ENCODE measurements at places on chromosomes 2 and 18.

DNA sequence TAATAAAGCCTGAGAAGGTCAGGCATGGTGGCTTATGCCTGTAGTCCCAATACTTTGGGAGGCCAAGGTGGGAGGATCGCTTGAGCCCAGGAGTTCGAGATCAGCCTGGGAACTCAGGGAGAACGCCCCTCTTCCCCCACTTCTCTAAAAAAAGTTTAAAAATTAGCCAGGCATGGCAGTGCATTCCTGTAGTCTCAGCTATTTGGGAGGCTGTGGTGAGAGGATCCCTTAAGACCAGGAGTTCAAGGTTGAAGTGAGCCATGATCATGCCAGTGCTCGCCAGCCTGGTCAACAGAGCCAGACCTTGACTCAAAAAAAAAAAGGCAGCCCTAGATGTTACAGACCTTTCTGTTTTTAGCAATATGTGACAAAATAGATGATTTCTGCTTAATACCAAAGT, 83.4 kb downstream of the AP1S3 start:
- DNase-seq = no peak

GRCh38 chr2:11963966-11964365, 217.5 kb downstream of the LPIN1 start:
- DNase-seq = no peak

GRCh38 chr2:183709829-183710228, 585.6 kb downstream of the NUP35 start:
- DNase-seq = no peak

GRCh38 chr2:182228073-182228473, 198.8 kb downstream of the PDE1A start:
- DNase-seq = no peak

GRCh38 chr2:178870703-178871102, 63.5 kb upstream of the TTN start:
- DNase-seq = no peak

- DNase-seq = no peak
Observed at GRCh38 chr18:46485675-46486194, 171.3 kb downstream of the LOXHD1 start.

- DNase-seq = no peak
Observed at GRCh38 chr2:217979151-217979811, 23.5 kb downstream of the TNS1 start.

DNA sequence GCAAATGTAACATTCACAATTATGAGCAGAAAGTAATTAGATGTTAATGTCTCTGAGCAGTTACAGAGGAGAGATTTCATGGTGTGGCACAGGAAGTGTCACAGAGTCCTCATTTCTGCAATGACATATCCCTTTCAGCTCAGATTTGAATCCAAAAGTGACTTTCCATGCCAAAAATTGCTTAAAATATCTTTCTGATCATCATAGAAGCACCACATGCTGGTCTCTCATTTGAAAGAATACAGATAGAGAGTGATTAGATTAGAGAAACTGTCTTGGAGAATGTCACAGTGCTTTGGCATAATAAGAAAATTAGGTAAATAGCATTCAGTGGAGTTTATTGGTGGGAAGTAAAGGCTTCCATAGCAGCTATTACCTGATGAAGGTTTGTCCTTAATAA, 383.4 kb upstream of the CDH2 start:
- DNase-seq = no peak

GRCh38 chr2:24577481-24577880, 86.4 kb downstream of the NCOA1 start:
- DNase-seq = no peak

GRCh38 chr18:2513616-2514015, 57.7 kb downstream of the METTL4 start:
- DNase-seq = no peak

- no peak for DNase-seq
Observed at GRCh38 chr2:183477296-183477695, 353.1 kb downstream of the NUP35 start.

GRCh38 chr2:228131833-228132232, 49.7 kb downstream of the SPHKAP start:
- no peak for DNase-seq

- DNase-seq = no peak
Observed at GRCh38 chr2:186612555-186613440, 22.9 kb downstream of the ITGAV start.

DNA sequence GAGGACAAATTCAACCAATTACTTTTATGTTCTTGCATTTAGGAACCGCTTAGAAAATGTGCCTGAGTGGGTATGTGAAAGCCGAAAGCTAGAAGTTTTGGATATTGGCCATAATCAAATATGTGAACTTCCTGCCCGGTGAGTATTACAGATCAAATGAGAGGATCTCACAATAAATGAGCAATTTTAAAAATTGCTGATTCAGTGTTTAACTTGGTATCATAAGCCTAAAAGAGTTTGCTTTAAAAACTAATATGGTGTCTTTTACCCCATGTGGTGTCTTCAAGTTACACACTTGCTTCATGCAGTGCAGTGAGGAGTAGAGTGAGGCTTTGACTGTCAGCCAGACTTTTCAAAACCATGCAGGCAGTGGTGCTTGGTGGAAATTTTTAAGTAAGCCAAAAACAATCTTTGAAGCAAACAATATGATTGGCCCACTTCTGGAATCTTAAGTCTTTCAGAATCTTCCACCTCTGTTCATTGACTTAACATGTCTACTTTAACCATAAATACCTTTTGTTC, 199.6 kb downstream of the PHLPP1 start:
- DNase-seq = no peak

DNA sequence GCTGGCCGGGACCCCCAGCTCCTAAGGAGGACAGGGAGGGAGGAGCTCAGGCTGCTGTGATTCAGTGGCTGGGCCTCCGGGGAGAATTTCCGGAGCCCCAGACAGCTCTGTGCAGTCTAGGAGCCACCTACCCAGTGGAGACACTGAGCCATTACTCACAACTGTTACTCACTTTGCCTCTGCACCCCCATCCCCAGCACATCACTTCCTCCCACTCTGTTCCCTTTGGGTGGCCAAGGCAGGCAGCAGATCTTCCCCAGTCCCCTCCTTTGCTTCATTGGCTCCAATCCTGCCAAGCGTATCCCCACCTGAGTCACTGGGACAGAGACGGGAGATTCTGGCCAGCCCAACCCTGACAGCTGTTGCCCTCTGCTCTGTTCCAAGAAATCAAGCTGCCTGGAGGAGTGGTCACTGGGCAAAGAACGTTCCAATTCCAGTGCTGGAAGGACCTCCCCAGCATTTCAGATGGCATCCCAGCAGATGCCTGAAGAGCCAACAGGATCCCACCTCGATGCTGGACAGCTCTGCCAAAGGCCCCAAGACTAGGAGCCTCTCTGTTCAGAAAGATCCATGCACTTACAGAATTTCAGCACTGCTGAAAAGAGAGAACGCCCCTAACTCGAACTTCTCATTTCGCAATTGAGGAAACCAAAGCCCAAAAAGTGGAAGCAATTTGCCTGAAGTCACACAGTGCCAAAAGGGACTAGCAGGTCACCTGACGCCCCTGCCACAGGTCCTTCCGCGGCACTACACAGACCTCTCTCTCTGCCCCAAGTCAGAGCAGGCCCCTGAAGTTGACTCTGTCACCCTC, 68.3 kb downstream of the TNS1 start:
- no peak for DNase-seq

DNA sequence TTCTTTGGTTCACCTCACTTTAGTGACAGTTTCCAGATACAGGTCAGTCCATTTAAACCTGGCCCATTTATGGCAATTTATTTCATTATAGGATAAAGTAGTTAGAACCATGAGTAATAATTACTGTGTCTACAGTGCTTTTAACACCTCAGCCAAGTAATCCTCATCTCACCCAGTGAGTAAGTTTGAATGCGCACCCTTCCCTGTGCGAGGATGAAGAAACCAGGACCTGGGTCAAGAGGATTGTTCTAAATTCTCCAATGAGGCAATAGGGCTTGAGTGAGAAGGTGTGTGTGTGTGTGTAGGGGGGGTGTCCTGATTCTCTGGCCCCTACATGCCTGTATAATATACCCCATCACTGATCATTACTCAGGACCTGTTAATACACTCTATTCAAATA, 854 bp upstream of the MYO1B start:
- DNase-seq = no peak

DNA sequence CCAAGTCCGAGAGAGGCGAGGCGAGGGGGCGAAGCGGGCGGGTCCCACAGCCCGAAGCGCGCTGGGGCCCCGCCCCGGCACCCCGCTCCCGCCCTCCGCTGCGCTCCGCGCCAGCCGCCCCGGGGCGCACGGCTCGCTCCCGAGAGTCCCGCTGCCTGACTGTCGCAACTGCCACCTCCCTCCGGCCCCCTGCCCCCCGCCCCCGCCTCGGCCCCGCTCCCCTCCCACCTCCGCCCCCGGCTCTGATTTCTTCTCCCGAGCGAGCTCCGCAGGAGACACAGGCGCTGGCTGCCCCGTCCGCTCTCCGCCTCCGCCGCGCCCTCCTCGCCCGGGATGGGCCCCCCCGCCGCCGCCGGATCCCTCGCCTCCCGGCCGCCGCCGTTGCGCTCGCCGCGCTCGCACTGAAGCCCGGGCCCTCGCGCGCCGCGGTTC, at the start of gene WNT6:
WNT6 (plus strand) TSS at position 250 of the 432 bp plus-strand sequence. CDS start 233 bp downstream, outside the sequence.
- DNase-seq = no peak

- no peak for DNase-seq
Observed at GRCh38 chr2:206250041-206250897, 24.2 kb upstream of the ZDBF2 start.

- DNase-seq = no peak
Observed at GRCh38 chr18:75438891-75439290, 11.4 kb upstream of the SMIM21 start.

GRCh38 chr18:48785736-48786454, 164.9 kb downstream of the SMAD7 start:
- DNase-seq = no peak
